ENCODE measurements at places on chromosomes 6 and 20.

- DNase-seq: no peak
Measured at GRCh38 chr6:155521719-155522118, 66.1 kb upstream of the NOX3 start.

- DNase-seq: no peak
Measured at GRCh38 chr20:57439432-57439831, 48.2 kb downstream of the RBM38 start.

DNA sequence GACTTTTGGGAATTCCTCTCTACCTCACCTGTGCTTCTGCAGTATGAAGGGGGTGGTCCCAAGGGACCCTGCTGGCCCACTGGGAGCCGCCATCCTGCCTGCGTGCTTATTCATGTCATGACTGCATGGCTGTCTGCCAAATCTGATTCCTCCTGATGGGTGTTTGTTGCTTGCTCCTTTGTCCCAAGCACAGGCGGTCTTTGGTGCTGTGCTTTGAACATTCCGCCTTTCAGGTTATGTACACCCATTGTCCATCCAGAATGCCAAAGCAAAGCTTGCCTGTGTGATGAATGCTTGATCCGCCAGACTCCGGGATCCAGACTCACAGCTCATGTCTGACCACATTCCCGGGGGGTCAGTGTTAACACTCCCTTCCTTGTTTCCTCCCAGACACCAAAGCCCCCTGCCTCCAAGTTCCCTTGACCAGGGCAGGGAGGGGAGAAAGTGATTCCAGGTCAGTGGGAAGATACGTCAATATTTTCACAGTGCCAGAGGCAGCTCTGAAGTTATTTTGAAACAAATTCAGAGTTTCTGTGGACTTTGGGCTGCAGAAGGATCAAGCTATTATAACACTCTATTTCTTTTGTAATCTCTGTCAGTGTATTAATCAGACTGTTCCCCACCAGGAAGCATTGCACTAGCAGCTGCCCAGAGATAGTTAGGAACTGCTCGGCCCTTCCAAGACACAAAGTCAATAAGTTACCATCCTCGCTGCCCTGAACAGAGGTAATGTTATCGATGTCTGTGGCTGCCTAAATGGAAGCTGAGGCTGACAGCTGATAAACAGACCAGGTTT lies 9.5 kb downstream of the DAAM2 start:
- no peak for DNase-seq

DNA sequence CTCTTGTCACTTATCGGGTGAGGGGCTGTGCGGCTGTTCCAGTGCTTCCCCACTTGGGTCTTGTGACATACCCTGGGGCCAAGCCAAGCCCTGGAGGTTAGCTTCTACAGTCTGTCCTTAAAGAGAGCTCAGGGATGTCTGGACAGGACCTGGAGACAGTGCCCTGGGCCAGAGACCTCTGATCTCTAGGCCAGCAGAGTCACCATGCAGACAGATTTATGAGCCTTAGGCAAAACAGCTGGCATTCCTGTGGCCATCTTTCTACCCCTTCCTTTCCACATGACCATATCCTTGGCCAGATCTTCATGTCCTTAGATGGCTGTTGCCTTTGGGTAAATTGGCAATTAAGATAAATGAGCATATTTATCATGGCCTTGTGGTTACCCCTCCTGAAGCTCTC lies 678.6 kb downstream of the MAFB start:
- DNase-seq: no peak

- no peak for DNase-seq
Measured at GRCh38 chr6:126722411-126722810, 382.5 kb downstream of the CENPW start.

- DNase-seq: no peak
Measured at GRCh38 chr6:108030211-108030610, 44.3 kb downstream of the OSTM1 start.

DNA sequence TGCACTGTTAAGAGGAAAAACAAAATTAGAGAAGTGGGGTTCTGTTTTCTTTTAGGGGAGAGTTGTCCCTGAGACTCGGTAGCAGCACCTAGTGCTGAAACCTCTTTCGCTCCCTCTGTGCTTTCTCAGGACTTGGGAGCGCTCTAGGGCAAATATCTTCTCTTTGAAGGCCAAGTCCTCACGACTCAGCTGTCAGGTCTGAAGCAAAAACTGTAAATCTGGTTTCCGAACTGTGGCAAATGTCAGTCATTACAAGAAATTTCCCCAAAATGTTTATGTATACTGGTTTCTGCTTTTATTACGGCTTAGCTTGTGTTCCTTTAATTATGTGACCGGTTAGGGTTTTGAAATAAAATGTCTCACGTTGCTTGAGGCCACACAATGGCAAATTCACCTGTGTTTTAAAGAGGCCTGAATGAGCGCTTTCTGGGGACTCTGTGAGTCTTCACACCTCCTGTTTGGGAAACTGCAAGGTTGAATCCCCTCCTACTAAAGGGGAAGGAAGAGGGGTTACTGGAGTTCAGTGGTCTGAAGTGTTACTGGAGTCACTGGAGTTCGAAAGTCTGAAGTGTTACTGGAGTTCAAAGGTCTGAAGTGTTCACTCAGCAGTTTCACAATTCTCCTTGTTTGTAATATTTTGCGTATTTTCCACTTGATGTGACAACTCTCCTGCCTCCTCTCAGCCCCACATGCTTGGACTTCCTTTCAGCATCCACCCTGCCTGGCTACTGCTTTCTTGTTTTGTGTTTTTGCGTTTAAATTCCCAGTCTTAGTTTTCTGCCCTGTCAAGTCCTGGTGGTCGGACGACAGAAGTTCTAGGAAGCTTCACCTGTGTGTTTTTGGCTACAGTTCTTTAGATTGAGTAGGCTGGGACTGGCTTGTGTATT lies 1.6 kb downstream of the SMPDL3A start:
- DNase-seq: no peak

DNA sequence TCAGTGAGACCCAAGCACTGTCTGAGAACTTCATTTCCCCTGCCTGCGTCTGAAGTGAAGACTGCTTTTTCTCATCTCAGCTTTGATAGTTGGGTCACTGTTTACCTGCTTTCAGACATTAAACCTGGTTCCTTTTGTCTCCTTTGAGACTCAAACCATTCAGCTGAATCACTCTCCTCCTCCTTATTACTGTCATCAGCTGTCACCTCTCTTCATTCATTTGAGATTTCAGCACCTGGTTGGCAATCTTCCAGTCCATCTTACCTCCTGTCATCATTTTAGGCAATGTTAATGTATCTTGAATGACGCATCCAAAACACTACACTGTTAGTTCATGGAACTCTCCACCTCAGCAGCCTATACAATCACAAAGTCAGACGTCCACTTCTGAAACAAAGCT lies 34.3 kb upstream of the SOX4 start:
- no peak for DNase-seq

- DNase-seq: no peak
Measured at GRCh38 chr6:15364401-15365037, 118.7 kb downstream of the JARID2 start.

GRCh38 chr20:11172881-11173280 lies 499.1 kb upstream of the JAG1 start:
- DNase-seq: no peak

DNA sequence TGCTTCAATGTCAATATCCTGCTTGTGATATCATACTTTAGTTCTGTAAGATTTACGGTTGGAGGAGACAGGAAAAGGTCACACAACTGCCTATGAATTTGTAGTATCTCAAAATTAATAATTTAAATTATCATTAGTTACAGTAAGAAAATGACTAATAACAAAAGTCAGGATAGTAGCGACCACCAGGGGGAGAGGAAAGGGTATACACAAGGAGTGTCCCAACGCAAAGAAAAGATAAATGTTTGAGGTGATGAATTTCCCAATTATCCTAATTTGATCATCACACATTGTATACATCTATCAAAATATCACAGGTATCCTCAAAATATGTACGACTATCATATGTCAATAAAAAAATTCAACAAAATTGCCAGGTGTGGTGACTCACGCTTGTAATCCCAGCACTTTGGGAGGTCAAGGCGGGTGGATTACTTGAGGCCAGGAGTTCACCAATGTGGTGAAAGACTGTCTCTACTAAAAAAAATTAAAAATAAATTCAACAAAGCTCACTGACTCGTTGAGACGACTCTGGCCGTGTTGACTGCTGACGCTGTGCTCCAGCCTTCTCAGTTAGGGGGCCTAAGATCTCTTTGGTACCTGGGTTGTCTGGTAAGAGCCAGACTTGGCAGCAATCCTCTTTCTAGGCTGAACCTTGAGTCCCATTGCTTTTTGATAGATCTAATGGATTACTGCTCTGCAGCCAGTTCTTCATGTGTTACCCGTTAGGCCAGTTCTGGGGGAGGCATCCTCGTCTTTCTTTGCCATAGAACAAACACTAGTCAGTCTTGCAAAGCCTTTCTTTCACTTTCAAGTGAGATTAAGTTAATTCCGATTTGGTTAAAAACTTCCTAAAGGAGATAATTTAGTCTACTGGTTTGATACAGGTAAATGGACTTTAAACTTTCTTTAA lies 9.0 kb upstream of the OVOL2 start:
- DNase-seq: no peak

DNA sequence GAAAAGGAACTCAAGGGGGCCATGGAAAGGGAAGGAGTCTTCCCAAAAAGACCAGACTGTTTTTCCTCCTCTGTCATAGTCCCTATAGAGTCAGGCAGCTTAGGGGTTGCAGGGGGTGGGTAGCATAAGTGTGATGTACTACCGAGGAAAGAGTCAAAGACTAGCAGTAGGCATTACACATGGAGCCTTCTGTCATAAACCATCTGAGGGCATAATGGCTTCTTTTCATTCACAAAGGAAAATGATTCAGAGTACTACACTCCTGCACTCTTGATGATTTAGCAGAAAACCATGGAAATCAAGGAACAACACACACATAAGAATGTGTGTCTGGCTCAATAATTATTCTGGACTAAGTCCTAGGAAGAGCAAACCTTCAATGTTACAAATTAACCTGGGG lies 14.9 kb downstream of the PLN start:
- DNase-seq: no peak

GRCh38 chr6:4021854-4022695 lies 56.9 kb downstream of the FAM217A start:
- no peak for DNase-seq

DNA sequence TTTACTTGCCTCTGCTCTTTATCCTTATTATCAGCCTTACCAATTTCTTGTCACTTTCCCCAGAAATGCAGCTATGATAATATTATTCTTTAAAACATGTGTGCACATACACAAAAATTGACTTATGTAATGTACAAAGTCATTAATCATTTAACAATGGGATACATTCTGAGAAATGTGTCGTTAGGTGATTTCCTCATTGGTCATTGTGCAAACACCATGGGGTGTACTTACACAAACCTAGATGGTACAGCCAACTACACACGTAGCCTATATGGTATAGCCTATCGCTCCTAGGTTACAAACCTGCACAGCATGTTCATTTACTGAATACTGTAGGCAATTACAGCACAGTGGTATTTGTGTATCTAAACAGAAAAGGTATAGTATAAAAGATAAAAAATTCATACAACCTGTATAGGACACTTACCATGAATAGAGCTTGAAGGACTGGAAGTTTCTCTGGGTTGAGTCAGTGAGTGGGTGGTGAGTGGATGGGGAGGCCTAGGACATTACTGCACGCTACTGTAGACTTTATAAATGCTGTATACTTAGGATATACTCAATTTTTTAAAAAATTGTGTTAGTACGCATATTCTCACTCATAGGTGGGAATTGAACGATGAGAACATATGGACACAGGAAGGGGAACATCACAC lies 56.9 kb downstream of the HIVEP1 start:
- no peak for DNase-seq

GRCh38 chr6:28543651-28544610 lies 18.2 kb downstream of the GPX5 start:
- no peak for DNase-seq

- DNase-seq: no peak
Measured at GRCh38 chr6:2767657-2768524, 2.7 kb downstream of the WRNIP1 start.

DNA sequence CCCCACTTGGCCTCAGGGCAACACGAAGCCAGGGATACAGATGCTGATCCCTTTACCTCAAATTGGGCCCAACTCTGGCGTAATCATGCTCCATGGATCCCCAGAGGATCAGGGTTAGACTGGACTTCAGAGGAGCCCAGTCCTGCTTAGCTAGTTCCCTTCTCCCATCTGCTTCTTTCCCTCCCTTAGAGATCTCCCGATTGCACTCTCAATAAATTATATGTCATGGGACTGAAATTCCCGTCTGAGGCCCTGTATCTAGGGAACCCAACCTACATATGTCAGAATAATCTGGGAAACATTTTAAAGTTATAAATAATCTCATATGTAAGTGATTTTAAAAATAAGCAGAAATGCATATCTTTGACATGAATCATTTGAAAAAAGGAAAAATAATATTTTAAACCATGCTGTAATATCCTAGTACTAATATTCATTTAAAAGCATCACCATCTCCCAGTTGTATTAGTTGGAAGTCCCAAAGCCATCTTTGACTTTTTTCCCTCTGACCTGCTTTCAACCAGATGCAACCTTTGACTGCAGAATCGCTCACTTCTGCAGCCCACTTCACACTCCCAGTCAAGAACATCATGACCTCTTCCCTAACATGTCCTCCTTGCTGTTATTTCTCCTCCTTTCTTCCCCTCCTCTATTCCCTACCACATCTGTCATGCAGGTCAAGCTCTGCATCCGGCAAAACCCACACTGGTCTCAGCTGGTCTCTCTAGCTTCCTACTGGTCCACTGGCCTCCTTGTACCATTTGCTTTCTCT lies 393.6 kb downstream of the BTBD3 start:
- DNase-seq: no peak

DNA sequence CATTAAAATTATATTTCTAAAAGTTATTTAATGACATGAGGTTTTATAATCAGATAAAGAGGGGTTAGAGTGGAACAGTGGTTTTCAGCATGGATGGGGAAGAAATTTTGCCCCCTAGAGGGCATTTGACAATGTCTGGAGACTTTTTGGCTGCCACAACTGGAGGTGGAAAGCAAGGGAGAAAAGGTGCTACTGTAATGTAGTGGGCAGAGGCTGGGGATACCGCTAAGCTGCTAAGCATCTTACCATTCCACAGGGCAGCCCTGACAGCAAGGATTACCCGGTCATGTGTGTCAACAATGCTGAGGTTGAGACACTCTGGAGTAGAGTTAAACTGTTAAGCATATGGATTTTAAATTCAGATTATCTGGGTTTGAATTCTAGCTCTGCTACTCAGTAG lies 52.9 kb upstream of the FABP7 start:
- DNase-seq: no peak

DNA sequence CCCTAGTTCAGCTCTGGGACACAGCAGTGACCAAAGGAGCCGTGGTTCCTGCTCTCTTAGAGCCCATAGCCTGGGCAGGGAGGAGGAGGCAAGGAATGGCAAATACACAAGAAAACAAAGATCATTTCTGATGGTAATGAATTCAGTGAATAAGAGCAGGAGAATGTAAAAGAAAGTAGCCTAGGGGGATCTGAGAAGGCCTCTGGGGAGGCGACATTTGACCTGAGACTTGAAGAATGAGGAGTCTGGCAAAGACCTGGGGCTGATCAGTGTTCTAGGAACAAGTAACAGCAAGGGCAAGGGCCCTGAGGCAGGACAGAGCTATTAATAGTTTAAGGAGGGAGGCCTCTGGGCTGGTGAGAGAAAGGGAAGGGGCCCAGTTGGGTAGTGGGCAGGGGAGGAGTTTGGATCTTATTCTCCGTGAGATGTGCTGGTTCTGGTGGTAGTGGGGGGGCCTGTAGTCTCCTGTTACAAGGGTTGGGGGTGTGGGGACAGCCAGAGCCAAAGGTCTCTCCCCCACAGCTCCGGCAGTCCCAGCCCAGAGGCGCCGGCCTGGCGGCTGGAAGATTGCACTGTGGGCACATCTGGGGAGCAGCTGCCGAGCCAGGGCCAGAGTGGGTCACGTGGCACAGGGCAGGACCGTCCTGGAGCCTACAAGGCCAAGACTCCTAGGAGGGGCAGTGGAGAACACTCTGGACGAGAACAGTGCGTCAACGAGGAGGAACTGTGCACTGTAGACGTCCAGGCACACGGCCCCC lies 9.3 kb upstream of the ID1 start:
- no peak for DNase-seq
